Hindlimb muscle (tissue), 1 donor: ENCODE measurements at places on chromosomes 16 and 17. TPM values are rescaled to one million over a fixed set of nuclear protein-coding genes. Genes with fewer than 3 reads are reported as not detected.

- DNase-seq: no peak
These were observed 13.0 kb downstream of the TOB1 start for GRCh38 chr17:50853015-50853615.

GRCh38 chr16:55052741-55053415 is 122.2 kb downstream of the IRX5 start:
- no peak for DNase-seq

DNA sequence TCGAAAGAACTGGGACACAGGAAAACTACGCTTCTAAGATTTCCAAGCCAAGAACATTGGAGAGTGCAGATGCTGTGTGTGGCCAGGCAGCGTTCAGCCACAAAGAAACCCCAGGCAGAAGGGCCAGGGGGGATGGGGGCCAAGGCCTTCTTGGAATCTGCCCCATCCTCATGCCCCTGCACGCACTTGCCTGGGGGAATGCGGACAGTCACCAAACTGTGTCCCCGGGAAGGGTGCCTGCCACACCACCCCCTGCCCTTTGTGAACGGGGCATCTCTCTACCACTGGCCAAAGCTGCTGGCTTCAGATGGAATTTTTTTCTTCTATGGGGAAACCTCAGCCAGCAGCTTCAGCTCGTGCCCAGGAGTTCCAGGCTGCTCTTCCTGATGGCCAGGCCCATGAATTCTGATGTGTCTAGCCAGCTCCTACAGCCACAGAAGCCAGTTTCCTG is 32.0 kb upstream of the DNAH17 start:
- DNase-seq: no peak

GRCh38 chr16:67445913-67446907 is 15.3 kb downstream of the HSD11B2 start:
- no peak for DNase-seq

The CPHXL2 gene
- 0.15 TPM for polyA plus RNA-seq

The SUMO2 gene
- polyA plus RNA-seq: 309 TPM
